Dorsolateral prefrontal cortex (tissue), 122 donors: ENCODE measurements at places on chromosomes 13 and 19.

DNA sequence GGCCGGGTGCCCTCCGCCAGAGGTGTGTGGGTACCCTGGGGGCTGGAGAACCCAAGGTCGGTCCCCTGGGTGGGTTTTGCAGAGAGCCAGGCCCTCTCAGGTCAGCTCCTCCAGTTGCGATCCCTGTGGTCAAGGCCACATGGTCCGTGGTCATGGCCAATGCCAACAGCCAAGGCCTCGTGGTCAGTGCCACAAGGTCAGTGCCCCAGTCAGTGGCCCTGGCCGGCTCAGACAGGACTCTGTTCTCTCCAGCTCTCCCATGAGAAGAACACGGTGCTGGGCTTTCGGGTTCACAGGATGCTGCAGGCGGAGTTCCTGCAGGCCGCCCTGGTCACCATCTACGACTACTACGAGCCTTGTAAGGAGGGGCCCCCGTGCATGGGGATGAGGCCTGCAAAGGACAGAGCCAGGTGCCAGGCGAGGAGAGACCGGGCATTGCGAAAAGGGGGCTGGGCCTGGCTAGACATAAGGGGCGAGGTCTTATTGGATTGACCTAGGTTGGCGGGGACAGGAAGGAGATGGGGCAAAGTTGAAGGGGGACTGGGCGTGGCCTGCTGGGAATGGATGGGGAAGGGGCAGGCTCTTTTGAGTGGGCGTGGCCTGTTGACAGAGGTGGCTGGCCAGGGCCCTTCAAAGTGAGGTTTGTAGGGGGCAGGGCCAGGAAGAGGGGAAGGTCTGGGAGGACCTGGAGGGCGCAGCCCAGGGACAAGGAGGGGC is 15.2 kb upstream of the SHFL start:
- DNase-seq, result no peak

DNA sequence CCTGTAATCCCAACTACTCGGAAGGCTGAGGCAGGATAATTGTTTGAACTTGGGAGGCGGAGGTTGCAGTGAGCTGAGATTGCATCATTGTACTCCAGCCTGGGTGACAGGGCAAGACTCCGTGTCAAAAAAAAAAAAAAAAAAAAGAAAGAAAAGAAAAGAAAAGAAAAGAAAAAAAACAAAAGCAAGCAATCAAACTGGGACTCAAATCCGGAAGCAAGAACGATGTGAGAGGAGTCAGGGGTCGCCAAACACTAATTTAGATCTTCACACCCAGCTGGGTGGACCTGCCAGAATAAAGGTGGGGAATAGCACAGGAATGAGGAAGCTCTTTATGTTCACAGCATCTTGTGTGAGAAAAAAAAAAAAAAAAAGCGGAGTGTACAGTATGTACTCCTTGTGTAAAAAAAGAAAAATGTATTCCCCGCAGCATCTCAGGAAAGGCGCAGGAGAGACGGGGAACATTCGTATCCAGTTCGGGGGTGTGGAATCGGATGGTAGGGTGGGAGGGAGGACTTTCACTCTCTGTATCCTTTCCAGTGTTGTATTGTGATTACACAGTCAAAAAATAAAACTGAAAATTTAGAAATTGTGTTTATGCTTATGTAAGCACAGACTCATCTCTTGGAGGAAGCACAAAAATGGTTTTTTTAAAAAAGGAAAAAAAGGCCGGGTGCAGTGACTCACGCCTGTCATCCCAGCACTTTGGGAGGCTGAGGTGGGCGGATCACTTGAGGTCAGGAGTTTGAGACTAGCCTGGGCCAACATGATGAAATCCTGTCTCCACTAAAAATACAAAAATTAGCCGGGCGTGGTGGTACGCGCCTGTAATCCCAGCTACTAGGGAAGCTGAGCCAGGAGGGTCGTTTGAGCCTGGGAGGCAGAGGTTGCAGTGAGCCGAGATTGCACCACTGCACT is 7.6 kb downstream of the DNAJB1 start:
- no peak for DNase-seq

DNA sequence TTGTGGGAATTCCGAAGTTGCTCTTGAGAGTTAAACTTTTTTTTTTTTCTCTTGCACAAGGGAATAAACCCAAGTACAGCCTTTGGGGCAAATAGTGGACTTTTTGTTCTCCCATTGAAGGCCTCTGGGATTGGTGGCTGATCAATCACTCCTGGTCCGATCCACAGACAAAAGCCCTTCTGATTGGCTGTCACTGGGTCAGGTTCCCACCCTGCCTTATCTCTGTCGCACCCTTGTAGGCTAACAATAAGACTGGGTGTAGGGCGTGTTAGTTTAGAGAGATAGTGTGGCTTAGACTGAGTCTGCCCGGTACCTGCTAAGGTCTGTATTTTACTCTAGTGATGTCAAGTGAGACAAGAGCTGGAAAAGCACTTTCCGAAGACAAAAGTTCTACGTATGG is 380.8 kb downstream of the NDFIP2 start:
- DNase-seq, result no peak

GRCh38 chr19:19911150-19911549 is 10.4 kb downstream of the ZNF93 start:
- DNase-seq, result no peak

- DNase-seq, result no peak
Observed at GRCh38 chr13:81493144-81493543, 1152.2 kb upstream of the SPRY2 start.

- DNase-seq, result no peak
Observed at GRCh38 chr19:46347985-46348384, 1.1 kb downstream of the PPP5C start.

GRCh38 chr19:30873003-30873402 is 476.2 kb downstream of the TSHZ3 start:
- DNase-seq, result no peak

- no peak for DNase-seq
Observed at GRCh38 chr13:52837850-52838249, 10.6 kb downstream of the PCDH8 start.

GRCh38 chr13:77457966-77458365 is 77.5 kb upstream of the SCEL start:
- no peak for DNase-seq

DNA sequence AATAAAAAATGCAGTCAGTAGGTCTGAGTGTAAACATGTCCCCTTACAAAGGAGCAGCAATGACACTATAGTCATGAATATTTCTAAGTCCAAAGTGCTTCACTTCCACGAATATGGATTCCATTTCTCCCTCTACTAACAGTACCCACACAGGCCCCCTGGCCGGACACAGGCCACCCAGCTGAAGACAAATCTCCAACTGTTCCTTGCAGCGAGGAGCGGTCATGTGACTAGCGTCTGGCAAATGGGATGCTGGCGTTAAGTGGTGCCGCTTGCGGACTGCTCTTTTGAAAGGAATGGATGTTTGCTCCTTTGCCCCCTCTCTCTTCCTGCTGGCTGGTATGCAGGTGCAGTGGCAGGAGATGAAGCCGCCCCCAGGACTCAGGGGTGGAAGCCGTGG is 16.2 kb downstream of the PPP1R12C start:
- peak; percentile 53 for DNase-seq

DNA sequence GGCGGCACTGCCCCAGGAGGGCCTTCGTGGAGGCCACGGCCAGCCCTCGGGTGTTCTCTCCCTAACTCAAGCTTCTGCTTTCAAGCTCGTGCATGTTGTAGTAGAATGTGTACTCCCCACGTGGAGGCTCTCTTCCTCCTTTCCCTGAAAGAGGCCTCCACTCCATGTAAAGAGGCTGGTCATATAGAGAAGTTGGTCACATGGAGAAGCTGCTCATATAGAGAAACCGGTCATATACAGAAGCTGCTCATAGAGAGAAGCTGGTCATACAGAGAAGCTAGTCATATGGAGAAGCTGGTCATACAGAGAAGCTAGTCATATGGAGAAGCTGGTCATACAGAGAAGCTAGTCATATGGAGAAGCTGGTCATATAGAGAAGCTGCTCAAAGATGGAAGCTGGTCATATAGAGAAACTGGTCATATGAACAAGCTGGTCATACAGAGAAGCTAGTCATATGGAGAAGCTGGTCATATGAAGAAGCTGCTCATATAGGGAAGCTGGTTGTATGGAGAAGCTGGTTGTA is 152.5 kb downstream of the COL4A1 start:
- DNase-seq, result no peak

GRCh38 chr19:10812902-10813404 is 23.1 kb downstream of the TMED1 start:
- no peak for DNase-seq

GRCh38 chr19:44687888-44688287 is 11.1 kb upstream of the CEACAM16 start:
- DNase-seq, result no peak

GRCh38 chr13:94394723-94395122 is 84.8 kb downstream of the DCT start:
- no peak for DNase-seq

- DNase-seq, result no peak
Observed at GRCh38 chr13:22040810-22041364, 370.0 kb downstream of the FGF9 start.

GRCh38 chr13:85662186-85662585 is 137.0 kb downstream of the SLITRK6 start:
- DNase-seq, result no peak

DNA sequence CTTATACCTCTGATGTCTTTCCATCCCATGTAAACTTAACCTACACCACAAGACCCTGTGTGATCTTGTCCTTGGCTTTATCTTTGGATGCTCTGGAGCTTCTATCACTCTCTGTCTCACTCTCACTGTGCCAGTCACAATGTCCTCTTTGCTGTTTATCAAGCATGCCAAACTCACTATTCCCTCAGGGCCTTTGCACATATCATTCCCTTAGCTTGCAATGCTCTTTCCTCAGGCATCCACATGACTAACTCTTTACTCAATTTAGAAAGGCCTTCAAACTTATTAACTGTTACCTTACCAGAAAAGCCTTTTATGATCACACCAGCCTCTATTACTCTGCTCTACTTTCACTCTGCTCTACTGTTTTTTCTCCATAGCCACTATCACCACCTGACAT is 354.1 kb downstream of the RFC3 start:
- DNase-seq, result no peak

DNA sequence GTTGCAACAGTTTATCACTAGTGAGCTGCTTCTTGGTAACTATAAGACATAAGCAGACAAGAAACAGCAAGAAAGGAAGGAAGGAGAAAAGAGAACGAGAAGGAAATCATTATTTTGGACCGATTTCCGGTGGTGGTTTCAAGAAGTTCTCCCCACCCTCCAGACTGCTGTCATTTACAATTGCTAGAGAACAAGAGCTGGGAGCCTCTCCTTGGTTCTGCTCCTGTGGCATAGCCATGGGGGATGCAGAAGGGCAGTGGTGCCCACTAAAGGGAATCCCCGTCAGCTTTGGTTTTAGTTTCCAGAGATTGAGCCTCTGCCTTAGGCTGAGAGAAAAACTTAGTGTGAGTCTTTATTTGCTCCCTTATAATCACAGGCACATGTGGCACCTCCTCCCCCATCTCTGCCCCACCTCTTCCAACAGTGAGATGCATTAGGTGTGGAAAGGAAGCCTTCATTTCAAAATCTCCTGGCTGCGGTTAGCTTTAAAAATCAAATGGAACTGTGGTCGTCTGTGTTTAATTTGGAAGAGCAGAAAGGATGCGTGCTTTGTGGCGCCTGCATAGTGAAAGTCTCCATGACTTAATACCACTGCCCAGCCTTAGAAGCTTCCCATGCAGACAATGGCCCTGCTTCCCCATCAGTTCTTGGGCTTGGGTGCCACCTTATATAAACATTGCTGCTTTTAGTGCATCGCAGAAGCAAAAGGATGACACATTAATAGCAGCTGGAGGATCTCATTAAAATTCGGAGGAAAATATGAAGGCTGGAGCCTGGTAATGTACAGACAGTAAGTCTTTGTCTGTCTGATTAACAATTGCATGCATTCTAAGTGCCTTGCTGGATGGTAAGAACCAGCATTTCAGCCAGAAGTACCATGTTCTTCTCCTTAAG is 25.0 kb downstream of the LRCH1 start:
- no peak for DNase-seq

DNA sequence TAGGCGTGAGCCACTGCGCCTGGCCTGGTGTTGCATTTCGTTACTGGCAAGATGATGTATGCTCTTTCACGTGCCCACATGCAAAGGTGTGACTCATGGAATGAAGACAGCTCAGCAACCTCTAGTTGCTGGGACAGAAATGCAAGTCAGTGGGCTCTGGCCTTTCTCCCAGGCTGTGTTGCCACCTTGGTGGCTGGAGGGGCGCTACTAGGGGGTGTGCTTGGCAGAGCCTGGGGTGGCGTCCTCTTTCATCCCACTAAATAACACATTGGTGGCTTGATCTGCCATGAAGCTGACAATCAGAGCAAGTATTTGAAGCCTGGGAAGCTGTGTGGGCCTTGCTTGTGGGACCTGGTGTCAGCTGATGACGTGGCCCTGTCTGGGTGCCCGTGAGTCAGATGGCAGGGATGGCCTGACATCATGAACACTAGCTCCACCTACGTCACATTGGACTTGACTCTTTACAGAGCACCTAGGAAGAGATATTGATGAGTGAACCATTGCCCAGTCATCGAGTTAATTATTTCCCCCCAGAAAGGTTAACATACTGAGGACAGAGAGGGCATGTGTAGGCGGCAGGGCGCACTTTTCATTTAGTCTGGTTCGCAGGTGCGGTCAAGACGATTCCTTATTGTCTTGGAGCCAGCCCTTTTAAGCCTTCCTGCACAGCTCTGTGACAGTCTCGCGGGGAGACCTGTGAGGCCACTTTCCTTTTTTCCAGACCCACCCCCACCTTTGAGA is 154.2 kb downstream of the TM9SF2 start:
- DNase-seq, result no peak

- DNase-seq, result no peak
Observed at GRCh38 chr19:45668342-45668871, 386 bp downstream of the GIPR start.

- DNase-seq, result no peak
Observed at GRCh38 chr19:33157906-33158305, 26.0 kb downstream of the WDR88 start.

DNA sequence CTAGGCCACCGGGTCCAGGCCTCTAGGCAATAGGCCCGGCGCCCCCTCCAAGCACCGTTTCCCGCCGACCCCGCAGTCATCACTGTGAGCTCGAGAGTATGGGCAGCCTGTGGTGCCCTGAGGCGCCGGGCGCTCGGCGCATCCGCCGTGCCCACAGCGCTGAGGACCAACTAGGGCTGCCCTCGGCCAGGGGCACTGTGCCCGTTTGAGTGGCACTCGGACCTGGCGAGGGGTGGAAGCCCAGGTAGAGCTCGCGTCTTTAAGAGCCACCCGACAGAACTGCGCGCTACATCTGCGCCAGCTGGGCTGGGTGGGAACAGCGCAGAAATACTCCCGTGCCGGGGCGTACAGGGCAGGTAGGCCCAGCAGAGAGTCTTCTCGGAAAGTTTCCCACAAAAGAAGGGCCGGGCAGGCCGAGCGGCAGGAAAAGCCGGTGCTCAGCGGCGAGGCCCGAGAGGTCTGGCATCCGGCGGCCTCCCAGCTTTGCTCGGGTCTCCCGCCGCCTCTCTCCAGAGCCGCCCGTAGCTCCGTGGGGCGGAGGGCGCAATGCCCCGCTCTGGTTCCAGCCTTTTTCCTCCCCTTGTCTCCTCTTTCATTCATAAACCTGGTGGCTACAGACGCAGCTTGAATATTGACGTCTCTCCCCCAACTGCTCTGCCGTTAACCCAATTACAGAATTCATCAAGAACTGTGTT is 5.4 kb upstream of the SOX1 start:
- no peak for DNase-seq

GRCh38 chr13:89153941-89154340 is 1482.8 kb downstream of the SLITRK5 start:
- no peak for DNase-seq
